ENCODE measurements at places on chromosomes 16 and 17.

GRCh38 chr17:20307326-20307910 is 159.9 kb downstream of the LGALS9B start:
- DNase-seq = no peak

GRCh38 chr16:19882186-19882585 is 2.5 kb downstream of the GPRC5B start:
- no peak for DNase-seq

DNA sequence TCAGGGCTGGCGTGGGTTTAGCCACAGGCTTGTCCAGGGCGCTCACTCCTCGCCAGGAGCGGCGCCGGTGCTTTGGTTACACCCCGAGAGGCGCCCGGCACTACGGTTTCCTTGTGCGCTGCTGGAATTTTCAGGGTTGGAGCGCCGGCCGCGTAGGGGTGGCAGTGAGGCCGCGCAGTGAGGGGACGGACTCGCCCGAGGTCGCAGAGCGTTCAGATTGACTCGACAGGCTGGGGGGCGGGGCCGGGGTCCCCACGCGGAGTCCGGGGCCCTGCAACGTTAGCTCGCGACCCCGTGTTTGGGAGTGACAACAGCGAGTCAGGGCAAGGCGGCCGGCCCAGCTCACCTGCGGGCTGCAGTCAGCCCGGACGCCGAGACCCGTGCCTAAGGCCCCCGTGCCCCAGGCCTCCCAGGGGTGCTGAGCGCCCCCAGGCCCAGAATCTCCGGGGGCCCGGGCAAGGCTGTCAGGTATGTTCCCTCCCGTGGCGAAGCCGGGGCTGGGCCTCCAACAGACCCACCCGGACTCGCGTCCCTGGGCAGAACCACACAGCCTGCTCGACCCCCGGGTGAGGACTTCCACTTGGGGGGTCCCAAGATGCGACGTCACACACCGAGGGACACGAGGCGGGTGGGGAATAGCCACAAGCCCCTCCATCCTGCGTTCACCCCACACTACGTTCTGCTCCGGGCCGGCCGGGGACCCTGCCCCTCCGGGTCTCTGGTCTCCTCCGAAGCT is 1.3 kb upstream of the ACTG1 start:
- DNase-seq = peak; percentile 69

- DNase-seq = peak; percentile 10
These were observed 238.1 kb upstream of the MAF start for GRCh38 chr16:79838496-79839259.

DNA sequence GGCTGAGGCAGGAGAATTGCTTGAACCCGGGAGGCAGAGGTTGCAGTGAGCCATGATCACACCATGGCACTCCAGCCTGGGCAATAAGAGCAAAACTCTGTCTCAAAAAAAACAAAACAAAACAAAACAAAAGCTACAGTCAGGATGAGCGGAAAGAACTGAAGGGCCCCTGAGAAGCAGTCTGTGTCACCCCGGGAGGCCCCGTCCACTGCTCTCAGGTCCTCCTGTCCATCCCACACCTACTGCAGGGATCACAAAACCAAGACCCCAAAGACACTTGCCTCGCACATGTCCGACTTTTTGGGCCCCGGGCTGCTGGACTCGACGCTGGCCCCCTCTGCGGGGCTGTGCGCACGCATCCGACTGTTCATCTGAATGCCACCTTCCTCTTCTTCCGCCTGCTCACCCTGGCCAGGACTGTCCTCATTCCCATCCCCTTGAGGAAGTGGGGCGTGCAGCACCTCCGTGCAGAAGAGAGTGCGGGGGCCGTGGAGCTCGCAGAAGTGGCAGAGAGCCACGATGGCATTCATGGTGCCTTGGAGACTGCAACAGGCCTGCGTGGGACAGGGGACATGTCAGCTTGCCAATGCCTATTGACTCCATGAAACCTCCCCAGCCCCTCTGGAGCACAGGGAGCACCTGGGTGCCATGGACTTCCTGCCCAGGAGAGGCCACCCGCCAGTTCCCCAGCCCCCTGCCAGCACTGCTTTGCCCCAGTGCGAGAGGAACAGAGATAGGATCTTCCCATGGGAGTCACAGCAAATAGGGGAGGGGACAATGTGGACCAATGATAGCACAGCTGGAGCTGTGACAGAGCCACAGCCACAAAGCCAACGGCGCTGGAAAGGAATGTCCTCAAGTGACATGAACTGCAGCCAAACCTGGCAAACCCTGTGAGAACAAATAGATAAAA is 9.1 kb downstream of the FLCN start:
- no peak for DNase-seq

GRCh38 chr16:814974-815373 is 14.4 kb upstream of the GNG13 start:
- peak; percentile 28 for DNase-seq

DNA sequence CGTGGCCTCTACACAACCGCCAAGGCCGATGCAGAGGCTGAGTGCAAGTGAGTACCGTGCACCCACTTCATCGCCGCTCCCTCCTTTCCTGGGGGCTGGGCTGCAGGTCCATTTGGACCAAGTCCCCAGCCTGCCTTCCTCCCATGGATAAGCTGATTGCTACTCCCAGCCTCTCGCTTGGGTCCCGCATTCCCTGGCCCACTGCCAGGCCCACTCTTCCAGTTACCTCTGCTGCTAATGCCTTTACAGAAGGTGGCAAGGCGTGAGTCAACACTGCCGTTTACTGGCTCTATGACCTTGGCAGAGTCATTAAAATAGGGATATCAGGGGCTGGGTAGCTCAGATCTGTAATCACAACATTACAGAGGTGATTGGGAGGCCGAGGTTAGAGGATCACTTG is 11.2 kb downstream of the SULT1A2 start:
- no peak for DNase-seq

GRCh38 chr16:81214745-81215166 is 23.7 kb upstream of the BCO1 start:
- DNase-seq = no peak

GRCh38 chr17:51947160-51947735 is 211.3 kb downstream of the CA10 start:
- no peak for DNase-seq

- DNase-seq = no peak
These were observed 6.2 kb downstream of the TAF1C start for GRCh38 chr16:84180519-84181140.

DNA sequence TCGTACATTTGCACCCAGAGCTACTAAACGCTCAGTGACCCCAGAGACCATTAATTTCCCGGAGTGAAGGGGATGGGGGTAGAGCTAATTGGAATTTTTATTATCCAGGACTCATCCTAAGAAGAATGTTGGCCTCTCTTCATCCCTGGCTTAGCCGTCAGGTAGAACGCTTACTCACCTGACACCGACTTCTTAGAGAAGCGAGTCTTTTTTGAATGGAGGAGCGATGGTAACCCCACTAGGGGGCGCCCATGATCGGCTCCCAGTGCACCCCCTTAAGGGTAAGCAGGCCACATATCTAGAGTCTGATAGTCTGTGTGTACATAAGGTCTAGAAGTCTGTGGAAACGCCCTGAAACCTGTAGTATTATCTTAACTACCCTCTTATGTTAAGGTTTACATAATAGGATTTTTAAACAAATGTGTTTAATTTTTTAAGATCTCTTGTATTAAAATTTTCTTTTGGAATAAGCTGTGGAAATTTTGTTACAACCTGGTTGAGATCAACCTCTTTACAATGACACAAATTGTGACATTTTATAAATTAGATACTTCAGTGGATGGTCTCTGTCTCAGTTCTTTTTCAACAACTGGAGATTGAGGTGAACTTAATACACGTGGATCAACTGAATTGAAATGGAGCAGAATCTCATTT is 229.8 kb downstream of the CPPED1 start:
- peak; percentile 30 for DNase-seq

- DNase-seq = no peak
These were observed 63.1 kb downstream of the NT5M start for GRCh38 chr17:17366235-17366634.

GRCh38 chr17:1169221-1169928 is 10.4 kb downstream of the ABR start:
- DNase-seq = no peak

DNA sequence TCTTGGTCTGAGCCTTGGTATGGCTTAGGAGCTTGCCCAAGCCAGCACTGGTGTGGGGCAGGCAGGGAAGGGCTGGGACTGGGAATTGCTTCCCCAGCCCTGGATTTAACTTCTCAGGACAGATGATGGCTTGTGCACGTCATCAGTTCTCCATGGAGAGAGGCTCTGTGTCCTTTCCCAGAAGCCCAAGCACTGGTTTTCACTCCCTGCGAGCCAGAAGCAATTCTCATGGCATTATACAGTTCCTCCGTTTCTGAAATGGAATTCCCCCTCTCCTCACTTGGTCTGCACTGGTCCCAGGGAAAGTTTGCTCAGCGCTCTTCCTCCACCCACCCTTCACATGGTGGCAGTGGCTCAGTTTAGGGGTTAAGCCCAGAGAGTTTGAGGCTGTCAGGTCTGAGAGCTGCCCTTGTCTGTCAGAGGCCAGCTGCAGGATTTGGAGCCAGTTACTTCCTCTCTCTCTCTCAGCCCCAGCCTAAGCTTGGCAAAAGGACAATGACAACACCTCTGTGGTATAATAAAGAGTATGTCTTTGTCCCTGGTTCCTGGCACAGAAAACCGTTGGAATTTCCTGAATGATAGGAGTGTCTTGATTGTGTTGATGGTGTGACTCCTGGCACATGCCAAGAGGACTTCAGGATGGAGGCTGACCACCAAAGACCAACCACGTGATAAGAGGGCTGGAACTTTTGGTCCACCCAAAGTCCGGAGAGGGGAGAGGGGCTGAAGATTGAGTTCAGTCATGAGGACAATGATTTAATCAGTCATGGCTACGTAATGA is 219.6 kb upstream of the TNRC6C start:
- DNase-seq = no peak

Data from fibroblast of mammary gland (primary cell).